ENCODE measurements at places on chromosomes 13 and 19. TPM values are rescaled to one million over a fixed set of nuclear protein-coding genes. Genes with fewer than 3 reads are reported as not detected.

LYPD3 gene
- 0.36 TPM for total RNA-seq

DPF1 gene
- total RNA-seq, result 2.3 TPM

FUT3 gene
- not detected for total RNA-seq

NTF4 gene
- total RNA-seq, result not detected

C3 gene
- 0.97 TPM for total RNA-seq

ERICH4 gene
- total RNA-seq, result not detected

KLK15 gene
- total RNA-seq, result not detected

CYP4F2 gene
- not detected for total RNA-seq

APLP1 gene
- 13.8 TPM for total RNA-seq

PGLYRP2 gene
- total RNA-seq, result not detected

MBD3L3 gene
- total RNA-seq, result not detected

DMKN gene
- total RNA-seq, result 9.2 TPM

ZIK1 gene
- total RNA-seq, result 13.8 TPM

SARS2 gene
- total RNA-seq, result 26.0 TPM

NPAS1 gene
- 0.61 TPM for total RNA-seq

ATP11A gene
- total RNA-seq, result 9.0 TPM

RFPL4AL1 gene
- total RNA-seq, result not detected

BRSK1 gene
- total RNA-seq, result 5.1 TPM

SLC25A41 gene
- 0.12 TPM for total RNA-seq

GPX4 gene
- total RNA-seq, result 238 TPM

VSTM2B gene
- not detected for total RNA-seq

PLVAP gene
- not detected for total RNA-seq

TNPO2 gene
- total RNA-seq, result 60.7 TPM

FAM216B gene
- total RNA-seq, result not detected

FBXO17 gene
- total RNA-seq, result 28.4 TPM

UBL3 gene
- 63.1 TPM for total RNA-seq

SHD gene
- total RNA-seq, result not detected

PPP1R13L gene
- 22.0 TPM for total RNA-seq

ADPRHL1 gene
- total RNA-seq, result 2.3 TPM

UNC13A gene
- total RNA-seq, result 0.16 TPM

CCDC70 gene
- total RNA-seq, result not detected

FPR3 gene
- not detected for total RNA-seq

NDUFA7 gene
- 5.7 TPM for total RNA-seq

MED4 gene
- 18.3 TPM for total RNA-seq

MUC16 gene
- total RNA-seq, result not detected

CCL25 gene
- total RNA-seq, result not detected

LSM14A gene
- 66.9 TPM for total RNA-seq

ZNF442 gene
- 2.4 TPM for total RNA-seq

ASF1B gene
- total RNA-seq, result 2.2 TPM

RHPN2 gene
- total RNA-seq, result 7.3 TPM

ZNF66 gene
- 3.1 TPM for total RNA-seq

CEACAM4 gene
- not detected for total RNA-seq

CEACAM6 gene
- not detected for total RNA-seq

LGI4 gene
- 1.3 TPM for total RNA-seq

ZNF626 gene
- 28.1 TPM for total RNA-seq

ELF1 gene
- 60.4 TPM for total RNA-seq

CCDC169 gene
- 1.3 TPM for total RNA-seq

FBXL12 gene
- total RNA-seq, result 25.7 TPM

PTOV1 gene
- total RNA-seq, result 56.5 TPM

BCKDHA gene
- 24.5 TPM for total RNA-seq

CGB5 gene
- total RNA-seq, result 0.16 TPM

ZNF208 gene
- total RNA-seq, result 1.9 TPM

DCT gene
- total RNA-seq, result not detected

ZNF559 gene
- total RNA-seq, result 12.0 TPM

All from hair follicle dermal papilla cell (primary cell).